CD4-positive, CD25-positive, alpha-beta regulatory T cell (primary cell): ENCODE measurements at places on chromosomes 6 and 20. TPM values are rescaled to one million over a fixed set of nuclear protein-coding genes. Genes with fewer than 3 reads are reported as not detected.

GRCh38 chr20:3237958-3238615 is 903 bp downstream of the SLC4A11 start:
- H3K27ac ChIP-seq = no peak overlapping the region
- no peak overlapping the region for H3K4me3 ChIP-seq
- peaks cover 24% of the 10 kb centered on the region for H3K4me1 ChIP-seq
- DNase-seq = peak; percentile 28
- H3K27me3 ChIP-seq = peaks cover 3% of the 10 kb centered on the region
- no peaks in the 10 kb centered on the region for H3K36me3 ChIP-seq

DNA sequence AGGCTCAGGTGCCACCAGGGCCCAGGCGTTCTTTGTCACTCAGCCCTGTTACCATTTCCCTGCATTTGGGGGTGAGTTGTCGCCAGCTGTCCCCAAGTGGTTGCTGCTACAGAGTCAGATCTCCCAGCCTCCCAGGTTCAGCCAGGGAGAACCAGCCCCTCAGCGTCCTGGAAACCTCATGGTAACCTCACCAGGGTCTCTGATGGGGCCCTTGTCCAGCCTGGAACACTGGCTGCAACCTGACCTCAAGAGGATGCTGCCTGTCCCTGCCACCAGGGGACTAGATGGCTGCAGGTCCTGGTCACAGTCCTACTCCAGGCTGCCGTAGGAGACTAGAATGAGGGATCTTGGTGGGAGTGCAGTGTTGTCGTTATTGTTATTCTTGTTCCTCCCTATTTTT is 228.3 kb upstream of the PDE10A start:
- H3K36me3 ChIP-seq = no peaks in the 10 kb centered on the region
- no peak overlapping the region for H3K4me3 ChIP-seq
- peaks cover 2% of the 10 kb centered on the region for H3K27me3 ChIP-seq

- no peak overlapping the region for H3K4me3 ChIP-seq
- DNase-seq = no peak
- no peak overlapping the region for H3K27ac ChIP-seq
- no peaks in the 10 kb centered on the region for H3K36me3 ChIP-seq
- H3K27me3 ChIP-seq = peaks cover 2% of the 10 kb centered on the region
These were observed 125.1 kb downstream of the SNX5 start for GRCh38 chr20:17843246-17844132.

GRCh38 chr6:154481521-154482013 is 28.9 kb downstream of the CNKSR3 start:
- no peak overlapping the region for H3K27ac ChIP-seq
- DNase-seq = no peak
- H3K4me3 ChIP-seq = no peak overlapping the region
- H3K27me3 ChIP-seq = no peaks in the 10 kb centered on the region

GRCh38 chr6:41344876-41345275 is 9.5 kb downstream of the NCR2 start:
- H3K36me3 ChIP-seq = no peaks in the 10 kb centered on the region
- no peak overlapping the region for H3K4me3 ChIP-seq
- no peak overlapping the region for H3K27ac ChIP-seq
- DNase-seq = no peak

- no peaks in the 10 kb centered on the region for H3K4me1 ChIP-seq
- no peak for DNase-seq
- no peak overlapping the region for H3K4me3 ChIP-seq
- no peak overlapping the region for H3K27ac ChIP-seq
- no peaks in the 10 kb centered on the region for H3K36me3 ChIP-seq
These were observed 94.4 kb downstream of the LAMP5 start for GRCh38 chr20:9608639-9609340.

GRCh38 chr6:148317739-148318138 is 24.9 kb upstream of the SASH1 start:
- H3K4me3 ChIP-seq = no peak overlapping the region
- no peak for DNase-seq
- no peaks in the 10 kb centered on the region for H3K36me3 ChIP-seq

DNA sequence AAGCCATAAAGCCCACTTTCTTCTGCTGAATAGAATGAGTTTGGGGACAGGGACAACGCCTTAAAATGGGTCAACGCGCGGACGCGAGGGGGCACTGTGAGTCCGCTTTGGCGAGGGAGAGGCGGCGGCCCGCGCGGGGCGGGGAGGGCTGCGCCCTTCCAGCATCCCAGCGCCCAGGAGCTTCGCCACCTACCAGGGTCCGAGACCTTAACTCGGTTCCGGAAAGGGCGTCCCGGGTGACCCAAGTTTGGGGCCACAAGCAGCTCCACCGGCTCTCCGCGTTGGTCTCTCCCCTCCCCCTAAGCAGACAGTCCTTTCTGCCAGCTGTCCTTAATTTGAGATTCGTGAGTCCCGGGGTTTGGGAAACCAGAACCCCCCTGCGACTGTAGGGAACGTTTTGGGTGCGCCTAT is 1.8 kb upstream of the SAMD5 start:
- no peaks in the 10 kb centered on the region for H3K36me3 ChIP-seq
- H3K27ac ChIP-seq = no peak overlapping the region
- H3K4me3 ChIP-seq = no peak overlapping the region
- peaks cover 7% of the 10 kb centered on the region for H3K4me1 ChIP-seq
- DNase-seq = peak; percentile 34

GRCh38 chr20:35297155-35297554 is 4.9 kb upstream of the FAM83C start:
- H3K4me3 ChIP-seq = no peak overlapping the region
- DNase-seq = no peak
- no peaks in the 10 kb centered on the region for H3K36me3 ChIP-seq
- no peaks in the 10 kb centered on the region for H3K27me3 ChIP-seq
- no peaks in the 10 kb centered on the region for H3K4me1 ChIP-seq

- no peaks in the 10 kb centered on the region for H3K27me3 ChIP-seq
- H3K36me3 ChIP-seq = peaks cover 81% of the 10 kb centered on the region
- no peak for DNase-seq
- H3K4me3 ChIP-seq = no peak overlapping the region
- H3K27ac ChIP-seq = no peak overlapping the region
- H3K4me1 ChIP-seq = no peaks in the 10 kb centered on the region
These were observed 12.9 kb upstream of the EFCAB8 start for GRCh38 chr20:32845786-32846185.

- peaks cover 31% of the 10 kb centered on the region for H3K27me3 ChIP-seq
- no peak overlapping the region for H3K4me3 ChIP-seq
- no peak overlapping the region for H3K27ac ChIP-seq
- H3K4me1 ChIP-seq = peaks cover 13% of the 10 kb centered on the region
- DNase-seq = peak; percentile 44
- H3K36me3 ChIP-seq = no peaks in the 10 kb centered on the region
These were observed 568 bp downstream of the CCDC170 start for GRCh38 chr6:151494235-151494935.

- peaks cover 16% of the 10 kb centered on the region for H3K4me1 ChIP-seq
- H3K27ac ChIP-seq = no peak overlapping the region
- H3K27me3 ChIP-seq = peaks cover 32% of the 10 kb centered on the region
- peak; percentile 30 for DNase-seq
- H3K36me3 ChIP-seq = no peaks in the 10 kb centered on the region
These were observed 744 bp downstream of the RAB23 start for GRCh38 chr6:57221191-57221935.

DNA sequence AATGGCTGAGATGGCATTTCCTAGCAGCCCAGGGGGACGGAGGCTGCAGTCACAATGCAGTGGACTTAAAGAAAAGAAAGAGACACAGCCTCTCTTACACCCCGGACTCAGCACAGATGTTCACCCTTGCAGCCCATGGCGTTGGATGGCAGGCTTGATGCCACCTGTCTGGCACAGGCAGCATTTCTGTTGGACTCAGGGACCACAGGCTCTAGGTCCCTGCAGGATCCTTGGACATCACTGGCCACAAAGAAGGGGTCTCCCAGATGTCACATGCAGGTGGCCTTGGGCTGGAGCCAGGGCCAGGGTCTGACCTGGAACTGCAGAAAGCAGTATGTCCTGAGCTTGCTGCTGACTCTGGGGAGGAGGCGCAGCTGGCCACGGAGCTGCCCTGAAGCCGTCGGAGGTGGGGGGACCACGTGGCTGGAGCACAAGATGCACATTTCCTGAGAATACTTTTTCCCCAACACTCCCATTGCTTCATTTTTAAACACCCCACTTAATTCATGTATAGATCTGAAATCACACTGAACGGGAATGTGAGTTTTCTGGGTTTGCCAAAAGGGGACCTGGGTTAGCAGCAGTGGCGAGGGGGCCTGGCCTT is 102.3 kb upstream of the SULF2 start:
- no peak overlapping the region for H3K27ac ChIP-seq
- H3K36me3 ChIP-seq = no peaks in the 10 kb centered on the region
- H3K4me3 ChIP-seq = no peak overlapping the region
- no peaks in the 10 kb centered on the region for H3K27me3 ChIP-seq
- DNase-seq = no peak

DNA sequence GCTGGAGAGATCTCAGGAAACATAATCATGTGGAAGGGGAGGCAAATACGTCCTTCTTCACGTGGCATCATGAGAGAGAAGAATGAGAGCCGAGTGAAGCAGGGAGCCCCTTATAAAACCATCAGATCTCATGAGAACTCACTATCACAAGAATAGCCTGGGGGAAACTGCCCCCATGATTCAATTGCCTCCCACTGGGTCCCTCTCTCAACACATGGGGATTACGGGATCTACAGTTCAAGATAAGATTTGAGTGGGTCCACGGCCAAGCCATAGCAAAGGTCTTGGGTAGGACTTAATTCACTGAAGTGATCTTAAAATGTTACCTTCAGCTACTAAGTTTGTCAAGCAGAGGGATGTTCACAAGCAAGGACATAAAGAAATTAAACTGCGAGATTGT is 162.2 kb downstream of the ADGRG6 start:
- no peak overlapping the region for H3K27ac ChIP-seq
- peaks cover 2% of the 10 kb centered on the region for H3K27me3 ChIP-seq
- no peak overlapping the region for H3K4me3 ChIP-seq
- H3K4me1 ChIP-seq = no peaks in the 10 kb centered on the region
- H3K36me3 ChIP-seq = no peaks in the 10 kb centered on the region

DNA sequence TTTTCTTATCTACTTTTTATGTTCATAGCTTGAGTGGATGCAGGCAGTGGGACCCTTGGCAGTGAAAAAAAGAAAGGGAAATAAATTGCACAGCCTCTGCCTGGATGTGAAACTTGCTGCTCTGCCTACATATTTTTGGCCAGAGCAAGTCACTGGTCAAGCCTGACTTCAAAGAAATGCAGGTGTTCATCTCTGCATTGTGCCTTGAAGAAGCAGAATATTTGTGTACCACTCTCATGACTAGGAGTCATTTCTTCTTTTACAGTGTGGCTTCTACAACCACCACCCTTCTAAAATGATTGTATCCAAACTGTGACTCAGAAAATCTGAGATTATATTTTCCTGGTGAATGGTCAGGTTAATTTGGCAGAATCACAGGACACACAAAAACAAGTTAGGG is 2.5 kb upstream of the KATNA1 start:
- DNase-seq = no peak
- H3K27ac ChIP-seq = no peak overlapping the region
- no peaks in the 10 kb centered on the region for H3K36me3 ChIP-seq

DNA sequence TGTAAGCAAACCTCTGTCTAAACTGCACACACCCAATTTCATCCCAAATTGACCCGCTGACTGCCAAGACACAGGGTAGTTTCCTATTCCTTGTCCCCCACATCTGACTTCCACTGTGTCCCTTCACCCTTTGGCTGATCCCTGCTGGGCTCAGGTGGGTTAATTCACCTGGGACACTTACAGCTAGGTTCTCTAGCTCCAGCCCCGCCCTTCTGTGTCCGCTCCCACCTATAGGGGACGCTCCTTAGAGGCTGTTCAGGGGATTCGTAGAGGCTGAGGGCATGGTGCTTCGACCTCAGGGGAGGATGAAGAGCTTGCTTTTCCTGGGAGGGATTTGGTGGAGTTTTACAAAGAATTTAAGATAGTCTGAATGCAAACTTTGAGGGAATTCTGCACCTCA is 4.0 kb upstream of the CD93 start:
- no peak for DNase-seq
- no peaks in the 10 kb centered on the region for H3K27me3 ChIP-seq
- peaks cover 11% of the 10 kb centered on the region for H3K4me1 ChIP-seq
- no peaks in the 10 kb centered on the region for H3K36me3 ChIP-seq

The RNF144B gene
- total RNA-seq = 1.6 TPM

The KIF6 gene
- not detected for total RNA-seq

The BMP2 gene
- not detected for total RNA-seq

The XKR7 gene
- total RNA-seq = 0.07 TPM

The MGME1 gene
- total RNA-seq = 19.2 TPM

The COL9A3 gene
- total RNA-seq = not detected

The FAM217A gene
- total RNA-seq = not detected
